ENCODE measurements at places on chromosomes 4 and X. TPM values are rescaled to one million over a fixed set of nuclear protein-coding genes. Genes with fewer than 3 reads are reported as not detected.

DNA sequence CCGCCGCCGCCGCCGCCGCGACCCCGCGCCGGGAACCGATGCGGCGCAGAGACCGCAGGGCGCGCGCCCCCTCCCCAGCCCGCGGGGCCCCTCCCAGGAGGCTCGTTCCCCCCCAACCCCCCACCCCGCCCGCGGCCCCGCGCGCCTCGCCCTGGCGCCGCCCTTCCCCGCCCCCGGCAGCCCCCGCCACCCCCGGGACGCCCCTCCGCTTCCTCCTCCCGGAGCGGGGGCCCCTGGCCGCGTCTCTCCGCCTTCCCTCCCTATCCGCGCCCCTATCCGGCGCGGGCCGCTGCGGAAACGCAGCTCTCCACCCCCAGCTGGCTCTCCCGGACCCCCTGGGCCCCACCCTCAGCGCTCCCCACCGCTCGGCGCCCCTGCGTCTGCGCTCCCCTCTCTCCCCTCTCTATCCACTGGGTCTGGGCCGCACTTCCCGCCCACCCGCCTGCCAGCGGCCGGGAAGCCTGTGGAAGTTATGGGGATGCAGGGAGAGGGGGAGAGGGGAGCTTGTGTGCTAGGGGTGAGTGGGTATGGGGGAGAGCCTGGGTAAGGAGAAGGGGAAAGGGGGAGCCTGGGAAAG is at the start of gene TMEM271:
Gene TMEM271, minus strand, starts transcription at position 51 of the 577 bp plus-strand sequence. CDS start 233 bp downstream, outside the sequence.
- no peaks in the 10 kb centered on the region for H3K4me1 ChIP-seq
- peaks cover 60% of the 10 kb centered on the region for H3K27me3 ChIP-seq
- no peak within 1 kb of the TSS for H3K4me3 ChIP-seq
- H3K36me3 ChIP-seq: no peaks in the 10 kb centered on the region
- H3K27ac ChIP-seq: no peak within 1 kb of the TSS

DNA sequence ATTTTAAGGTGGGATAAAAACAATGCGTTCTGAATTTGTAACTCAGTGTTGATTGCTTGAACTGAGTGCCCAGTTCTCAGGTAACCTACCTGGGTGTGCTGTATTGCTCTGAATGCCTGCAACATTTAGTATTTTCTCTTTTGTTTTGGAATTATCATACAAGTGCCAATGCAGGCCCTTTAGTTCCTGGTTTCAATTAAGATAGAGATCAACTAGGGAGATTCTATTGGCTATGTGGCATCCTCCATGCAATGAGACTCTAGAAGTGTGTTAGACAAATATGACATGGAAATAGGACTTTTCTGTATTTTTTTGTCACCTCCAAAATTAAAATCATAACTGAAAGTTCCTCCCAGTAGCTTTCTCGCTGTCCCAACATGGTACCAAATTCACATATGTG is 438.7 kb upstream of the IGFBP7 start:
- H3K27me3 ChIP-seq: no peaks in the 10 kb centered on the region
- no peak overlapping the region for H3K27ac ChIP-seq

GRCh38 chr4:140497747-140498636 is at the start of gene MGAT4D:
MGAT4D (minus strand) TSS chr4:140498293; CDS start chr4:140498222, 71 bp downstream.
- DNase-seq: peak; percentile 72
- H3K36me3 ChIP-seq: no peaks in the 10 kb centered on the region
- H3K4me3 ChIP-seq: no peak within 1 kb of the TSS
- H3K27me3 ChIP-seq: peaks cover 55% of the 10 kb centered on the region
- no peak within 1 kb of the TSS for H3K27ac ChIP-seq

- H3K4me1 ChIP-seq: peaks cover 18% of the 10 kb centered on the region
- H3K4me3 ChIP-seq: no peak overlapping the region
- no peak overlapping the region for H3K27ac ChIP-seq
- no peaks in the 10 kb centered on the region for H3K36me3 ChIP-seq
- DNase-seq: no peak
- H3K27me3 ChIP-seq: no peaks in the 10 kb centered on the region
Measured at GRCh38 chrX:13033193-13033592, 11.2 kb downstream of the FAM9C start.

DNA sequence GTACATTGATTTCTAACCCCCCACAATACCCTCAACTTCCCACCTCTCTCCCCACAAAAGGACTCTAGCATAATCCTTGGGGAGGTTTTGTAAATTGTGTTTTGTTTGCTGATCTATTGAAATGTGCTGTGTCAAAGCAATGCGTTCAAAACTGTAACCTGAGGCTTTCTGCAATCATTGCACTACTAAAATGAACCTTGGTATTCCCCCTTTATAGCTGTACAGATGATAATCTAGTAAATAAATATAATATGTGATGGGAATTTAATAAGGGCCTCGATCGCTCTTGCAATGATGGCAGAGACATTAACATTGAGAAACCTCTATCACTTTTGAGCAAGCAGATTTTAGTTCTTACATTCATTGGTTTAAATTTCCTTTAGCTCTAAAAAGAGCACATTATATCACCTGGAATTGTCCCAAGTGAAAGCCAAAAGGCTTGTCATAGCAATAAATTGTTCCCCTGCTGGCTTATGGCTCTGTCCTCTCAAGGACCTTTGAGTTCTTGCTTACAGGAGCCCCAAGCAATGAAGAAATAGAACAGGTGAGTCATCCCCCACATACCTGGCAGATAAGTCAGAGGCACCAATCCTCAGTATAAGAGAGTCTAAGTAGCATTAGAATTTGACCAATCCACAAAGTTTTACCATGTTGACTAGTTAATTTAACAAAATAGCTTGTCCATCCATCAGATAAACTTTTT is 18.4 kb upstream of the ACE2 start:
- no peak overlapping the region for H3K27ac ChIP-seq
- no peaks in the 10 kb centered on the region for H3K4me1 ChIP-seq
- no peaks in the 10 kb centered on the region for H3K36me3 ChIP-seq
- DNase-seq: no peak

GRCh38 chr4:61541459-61541858 is 341.3 kb downstream of the ADGRL3 start:
- no peaks in the 10 kb centered on the region for H3K4me1 ChIP-seq
- no peaks in the 10 kb centered on the region for H3K36me3 ChIP-seq
- no peaks in the 10 kb centered on the region for H3K27me3 ChIP-seq
- H3K4me3 ChIP-seq: no peak overlapping the region

DNA sequence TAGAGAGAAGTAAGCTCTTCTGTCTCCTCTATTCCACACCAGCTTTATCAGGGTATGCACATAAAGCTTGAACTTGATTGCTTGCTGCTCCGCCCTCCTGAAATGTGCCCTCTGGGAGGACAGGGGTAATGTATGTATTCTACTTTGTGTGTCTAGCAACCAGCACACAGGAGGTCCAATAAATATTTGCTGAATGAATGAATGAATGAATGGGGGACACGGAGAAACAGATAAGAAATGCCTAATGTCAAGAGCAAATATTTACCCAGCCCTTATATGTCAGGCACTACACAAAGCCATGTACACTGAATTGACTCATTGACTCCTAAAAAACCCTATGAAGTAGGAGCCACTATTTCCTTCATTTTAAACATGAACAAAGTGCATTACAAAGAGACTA is 2.3 kb upstream of the MSL3 start:
- no peaks in the 10 kb centered on the region for H3K36me3 ChIP-seq
- no peak overlapping the region for H3K27ac ChIP-seq
- no peak for DNase-seq

- no peak for DNase-seq
- no peak overlapping the region for H3K4me3 ChIP-seq
- no peaks in the 10 kb centered on the region for H3K27me3 ChIP-seq
- no peaks in the 10 kb centered on the region for H3K36me3 ChIP-seq
Measured at GRCh38 chrX:129760155-129760554, 19.6 kb upstream of the SASH3 start.

- no peak overlapping the region for H3K4me3 ChIP-seq
- peak overlapping the region; percentile 50 for H3K27ac ChIP-seq
- no peaks in the 10 kb centered on the region for H3K36me3 ChIP-seq
- H3K4me1 ChIP-seq: peaks cover 29% of the 10 kb centered on the region
- DNase-seq: no peak
Measured at GRCh38 chrX:72029483-72030411, 102.0 kb downstream of the RTL5 start.

- peaks cover 6% of the 10 kb centered on the region for H3K4me1 ChIP-seq
- no peak overlapping the region for H3K4me3 ChIP-seq
- peaks cover 14% of the 10 kb centered on the region for H3K36me3 ChIP-seq
Measured at GRCh38 chr4:109548655-109549054, 11.4 kb upstream of the MCUB start.

- H3K27ac ChIP-seq: no peak overlapping the region
- no peaks in the 10 kb centered on the region for H3K36me3 ChIP-seq
- H3K4me3 ChIP-seq: no peak overlapping the region
- no peaks in the 10 kb centered on the region for H3K27me3 ChIP-seq
- peaks cover 3% of the 10 kb centered on the region for H3K4me1 ChIP-seq
- DNase-seq: no peak
Measured at GRCh38 chr4:122992057-122992456, 69.7 kb upstream of the NUDT6 start.

- peaks cover 70% of the 10 kb centered on the region for H3K4me1 ChIP-seq
- peak overlapping the region; percentile 96 for H3K27ac ChIP-seq
- H3K36me3 ChIP-seq: peaks cover 28% of the 10 kb centered on the region
- H3K4me3 ChIP-seq: peak overlapping the region; percentile 1
- DNase-seq: no peak
Measured at GRCh38 chr4:57081651-57082621, 28.2 kb downstream of the IGFBP7 start.

DNA sequence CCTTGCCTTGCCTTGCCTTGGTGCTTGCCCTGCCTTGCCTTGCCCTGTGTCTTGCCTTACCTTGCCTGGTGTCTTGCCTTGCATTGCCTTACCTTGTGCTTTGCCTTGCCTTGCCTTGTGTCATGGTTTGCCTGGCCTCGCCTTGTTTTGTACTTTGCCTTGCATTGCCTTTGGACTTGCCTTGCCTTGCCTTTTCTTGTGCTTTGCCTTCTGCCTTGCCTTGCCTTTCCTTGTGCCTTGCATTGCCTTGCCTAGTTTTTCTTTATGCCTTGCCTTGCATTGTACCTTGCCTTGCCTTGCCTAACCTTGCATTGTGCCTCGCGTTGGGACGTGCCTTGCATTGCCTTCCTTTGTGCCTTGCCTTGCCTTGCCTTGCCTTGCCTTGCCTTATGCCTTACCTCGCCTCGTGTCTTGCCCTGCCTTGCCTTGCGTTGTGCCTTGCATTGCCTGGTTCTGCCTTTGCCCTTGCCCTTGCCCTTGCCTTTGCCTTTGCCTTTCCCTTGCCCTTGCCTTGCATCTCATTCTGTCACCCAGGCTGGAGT is 82.8 kb downstream of the TAB3 start:
- no peaks in the 10 kb centered on the region for H3K36me3 ChIP-seq
- H3K4me1 ChIP-seq: no peaks in the 10 kb centered on the region
- no peak overlapping the region for H3K27ac ChIP-seq
- H3K27me3 ChIP-seq: no peaks in the 10 kb centered on the region

- H3K36me3 ChIP-seq: no peaks in the 10 kb centered on the region
- no peaks in the 10 kb centered on the region for H3K27me3 ChIP-seq
- H3K4me3 ChIP-seq: no peak overlapping the region
- no peaks in the 10 kb centered on the region for H3K4me1 ChIP-seq
- no peak overlapping the region for H3K27ac ChIP-seq
Measured at GRCh38 chr4:42498040-42498439, 100.8 kb downstream of the SHISA3 start.

- no peak overlapping the region for H3K27ac ChIP-seq
- H3K4me3 ChIP-seq: no peak overlapping the region
- DNase-seq: no peak
- no peaks in the 10 kb centered on the region for H3K4me1 ChIP-seq
Measured at GRCh38 chrX:141936080-141936479, 32.4 kb downstream of the MAGEC1 start.

DNA sequence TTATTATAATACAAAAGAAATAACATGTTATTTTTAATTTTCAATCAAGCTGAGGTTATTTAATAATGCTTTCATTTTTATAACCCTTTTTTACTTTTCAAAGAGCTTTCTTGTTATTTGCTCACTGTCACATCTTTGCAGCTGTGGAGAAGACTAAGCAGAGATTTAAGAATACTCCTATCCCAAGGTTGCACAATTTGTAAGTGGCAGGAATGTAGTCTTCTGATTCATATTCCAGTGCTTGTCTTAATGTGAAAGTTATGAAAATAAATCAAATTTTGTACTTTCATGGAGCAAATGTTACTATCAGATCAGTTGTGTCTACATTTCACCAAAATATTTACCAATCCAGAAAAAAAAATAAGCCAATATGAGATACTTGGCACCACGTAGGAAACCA is 86.6 kb downstream of the DDIT4L start:
- no peak overlapping the region for H3K4me3 ChIP-seq
- H3K36me3 ChIP-seq: no peaks in the 10 kb centered on the region
- H3K27ac ChIP-seq: no peak overlapping the region
- no peaks in the 10 kb centered on the region for H3K27me3 ChIP-seq
- H3K4me1 ChIP-seq: no peaks in the 10 kb centered on the region
- no peak for DNase-seq

GRCh38 chr4:148112231-148112982 is 329.8 kb downstream of the NR3C2 start:
- H3K4me1 ChIP-seq: peaks cover 3% of the 10 kb centered on the region
- no peaks in the 10 kb centered on the region for H3K36me3 ChIP-seq
- DNase-seq: no peak
- H3K4me3 ChIP-seq: no peak overlapping the region
- no peak overlapping the region for H3K27ac ChIP-seq

DNA sequence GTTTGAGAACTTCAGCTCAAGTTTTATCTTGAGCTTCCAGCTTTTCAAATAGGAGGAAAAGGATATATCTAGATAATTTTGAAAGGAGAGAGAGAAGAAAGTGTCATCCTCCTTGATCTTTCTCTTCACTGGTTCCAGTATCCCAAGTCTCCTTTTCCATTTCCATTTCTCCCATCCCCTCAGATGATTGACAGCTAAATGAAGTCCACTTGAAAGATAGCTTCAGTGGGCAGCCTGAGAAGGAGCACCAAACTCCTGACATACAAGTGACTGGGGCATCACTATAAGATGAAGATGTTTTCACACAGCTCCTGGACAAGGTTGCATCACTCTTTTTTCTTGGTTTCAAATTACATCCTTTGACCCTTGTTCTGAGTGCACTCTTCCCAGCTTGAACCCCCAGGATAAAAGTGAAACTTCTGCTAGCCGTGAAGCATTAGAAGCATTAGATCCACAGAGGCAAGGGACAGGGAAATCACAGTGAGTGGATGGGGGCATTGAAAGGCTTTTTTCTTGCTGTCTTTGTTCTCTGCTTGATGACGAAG is 17.5 kb upstream of the MAGEA10 start:
- H3K4me1 ChIP-seq: no peaks in the 10 kb centered on the region
- DNase-seq: no peak
- H3K27ac ChIP-seq: no peak overlapping the region
- no peaks in the 10 kb centered on the region for H3K27me3 ChIP-seq
- no peak overlapping the region for H3K4me3 ChIP-seq

- no peaks in the 10 kb centered on the region for H3K27me3 ChIP-seq
- no peak overlapping the region for H3K4me3 ChIP-seq
- H3K27ac ChIP-seq: no peak overlapping the region
- no peaks in the 10 kb centered on the region for H3K4me1 ChIP-seq
Measured at GRCh38 chr4:105108971-105109370, 37.7 kb upstream of the TET2 start.

GRCh38 chrX:133722756-133723155 is 262.6 kb downstream of the GPC3 start:
- H3K27ac ChIP-seq: no peak overlapping the region
- H3K36me3 ChIP-seq: no peaks in the 10 kb centered on the region
- H3K4me3 ChIP-seq: no peak overlapping the region
- peaks cover 3% of the 10 kb centered on the region for H3K4me1 ChIP-seq
- no peak for DNase-seq

The SERTM2 gene
- under 0.01 TPM for total RNA-seq

The CLDN34 gene
- total RNA-seq: under 0.01 TPM

The RHOXF1 gene
- total RNA-seq: not detected

The RGN gene
- total RNA-seq: 4.4 TPM

The CDKL5 gene
- total RNA-seq: 4.0 TPM

The SRPK3 gene
- not detected for total RNA-seq

The CT45A2 gene
- total RNA-seq: not detected

The CSAG1 gene
- total RNA-seq: not detected

The TMSB15A gene
- 0.29 TPM for total RNA-seq

The ZNF732 gene
- 0.72 TPM for total RNA-seq

The MAGEB2 gene
- not detected for total RNA-seq

The UGT2B15 gene
- not detected for total RNA-seq

The NLRP2B gene
- total RNA-seq: not detected

The FAM9C gene
- not detected for total RNA-seq

The ADGRL3 gene
- not detected for total RNA-seq
